ENCODE measurements at places on chromosomes 13 and 19.

DNA sequence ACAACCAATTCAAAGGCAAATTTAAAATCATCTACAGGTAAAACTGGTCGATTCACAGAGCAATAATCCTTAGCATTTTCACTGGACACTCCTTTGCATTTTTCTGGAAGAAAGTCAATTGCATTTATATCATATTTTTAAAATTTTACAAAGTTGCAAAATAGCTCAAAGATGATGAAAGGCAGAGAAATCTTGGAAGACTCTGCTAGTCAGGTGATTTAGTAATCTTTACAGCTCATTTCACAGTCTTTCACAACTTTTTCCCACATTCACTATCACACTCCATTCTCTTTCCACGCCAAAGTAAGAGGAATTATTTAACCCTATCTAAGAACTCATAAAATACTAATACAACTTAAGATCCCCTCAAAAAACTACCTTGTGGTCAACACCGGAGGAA is 1063.8 kb downstream of the EFNB2 start:
- no peak for DNase-seq

DNA sequence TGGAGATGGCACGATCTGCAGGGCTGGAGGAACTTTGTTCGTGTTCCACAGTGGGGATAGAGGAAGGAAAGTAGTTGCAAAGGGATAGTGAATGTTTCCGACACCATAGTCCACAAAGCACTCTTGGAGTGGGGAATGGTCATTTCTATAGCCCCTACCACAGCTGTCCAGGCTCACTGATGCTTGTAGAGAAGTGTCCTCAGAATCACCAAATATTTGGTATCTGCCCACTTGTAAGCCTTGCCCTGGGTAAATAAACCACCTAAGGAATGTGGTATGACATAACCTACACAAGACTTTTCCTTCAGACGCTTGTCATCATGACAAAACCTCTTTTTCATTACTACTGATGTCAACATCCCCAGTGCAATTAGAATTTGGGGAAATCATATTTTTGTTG is 686.5 kb upstream of the ARGLU1 start:
- no peak for DNase-seq

- DNase-seq, result no peak
These were observed 9.7 kb upstream of the GPR18 start for GRCh38 chr13:99267927-99268326.

DNA sequence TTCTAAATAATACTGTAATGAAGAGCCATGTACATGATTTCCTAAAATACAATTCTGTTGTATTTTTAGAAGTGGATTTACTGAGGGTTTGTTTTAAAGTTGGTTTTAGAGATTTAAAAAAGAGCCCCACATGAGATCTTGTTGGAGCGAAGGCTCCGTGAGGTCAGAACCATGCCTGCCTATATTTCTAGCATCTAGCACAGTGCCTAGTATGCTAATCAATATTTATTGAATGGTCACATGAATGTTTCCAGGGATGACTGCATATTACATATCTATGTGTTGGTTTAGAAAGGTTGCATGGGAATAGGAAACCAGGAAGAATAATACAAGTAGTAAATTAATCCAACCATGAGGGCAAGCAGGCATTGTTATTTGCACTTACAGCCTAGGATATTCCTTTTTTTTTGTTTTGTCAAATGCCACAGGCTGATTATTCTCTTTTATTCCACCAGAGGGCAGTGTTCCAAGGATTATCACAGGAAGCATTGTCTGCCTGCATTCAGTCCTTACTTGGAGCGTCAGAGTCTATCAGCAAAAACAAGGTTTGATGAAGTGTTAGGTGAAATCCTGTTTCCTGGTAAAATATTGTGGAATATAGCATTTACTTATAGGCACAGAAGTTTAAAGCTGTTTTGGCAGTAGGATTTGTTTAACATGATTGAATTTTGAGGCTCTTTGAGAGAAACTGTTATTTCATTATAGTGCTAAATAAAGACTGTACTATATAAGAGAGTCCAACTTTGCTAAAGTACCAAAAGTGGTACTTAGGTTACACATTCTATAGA is 46.8 kb downstream of the COG3 start:
- DNase-seq, result peak; percentile 44

- DNase-seq, result no peak
These were observed 32.3 kb downstream of the WASF3 start for GRCh38 chr13:26589754-26590153.

DNA sequence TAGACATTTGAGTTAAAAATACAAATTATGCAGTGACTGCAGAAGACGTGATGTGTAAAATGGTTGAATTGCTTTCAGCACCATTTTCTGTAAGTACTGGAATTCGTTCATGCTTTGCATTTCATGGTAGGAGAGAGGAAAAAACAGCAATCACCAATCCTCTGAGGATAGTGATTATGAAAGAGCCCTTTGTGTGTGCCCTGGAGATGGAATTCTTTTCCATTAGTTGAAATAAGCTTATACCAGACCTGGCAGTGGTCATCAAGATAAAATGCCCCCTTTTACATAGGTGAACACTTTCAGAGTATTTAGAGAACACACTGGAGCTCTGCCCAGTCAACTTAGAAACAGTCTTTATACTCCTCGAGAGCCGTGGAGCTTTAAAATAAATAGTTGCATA is 1.7 kb downstream of the CNMD start:
- DNase-seq, result no peak
